ENCODE measurements at places on chromosomes 12 and 14. TPM values are rescaled to one million over a fixed set of nuclear protein-coding genes. Genes with fewer than 3 reads are reported as not detected.

Gene CD163L1
- 0.18 TPM for total RNA-seq

DNA sequence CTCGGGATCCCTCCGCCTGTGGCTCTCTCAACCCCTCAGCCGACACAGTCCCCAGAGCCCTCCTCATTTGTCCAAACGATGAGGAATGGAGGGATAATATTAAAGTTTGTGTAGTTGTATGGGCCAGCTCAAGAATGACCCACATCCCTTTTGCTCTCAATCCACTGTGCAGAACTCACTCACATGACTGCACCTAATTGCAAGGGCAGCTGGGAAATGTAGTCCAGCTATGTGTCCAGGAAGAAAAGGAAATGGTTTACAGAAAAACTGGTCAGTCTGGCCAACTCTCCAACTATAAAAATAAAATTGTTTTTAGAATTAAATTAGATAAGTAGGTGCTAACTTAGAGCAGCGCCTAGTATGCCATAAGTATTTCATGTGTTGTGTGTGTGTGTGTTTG, 66.6 kb downstream of the GALNT8 start:
- DNase-seq, result no peak

DNA sequence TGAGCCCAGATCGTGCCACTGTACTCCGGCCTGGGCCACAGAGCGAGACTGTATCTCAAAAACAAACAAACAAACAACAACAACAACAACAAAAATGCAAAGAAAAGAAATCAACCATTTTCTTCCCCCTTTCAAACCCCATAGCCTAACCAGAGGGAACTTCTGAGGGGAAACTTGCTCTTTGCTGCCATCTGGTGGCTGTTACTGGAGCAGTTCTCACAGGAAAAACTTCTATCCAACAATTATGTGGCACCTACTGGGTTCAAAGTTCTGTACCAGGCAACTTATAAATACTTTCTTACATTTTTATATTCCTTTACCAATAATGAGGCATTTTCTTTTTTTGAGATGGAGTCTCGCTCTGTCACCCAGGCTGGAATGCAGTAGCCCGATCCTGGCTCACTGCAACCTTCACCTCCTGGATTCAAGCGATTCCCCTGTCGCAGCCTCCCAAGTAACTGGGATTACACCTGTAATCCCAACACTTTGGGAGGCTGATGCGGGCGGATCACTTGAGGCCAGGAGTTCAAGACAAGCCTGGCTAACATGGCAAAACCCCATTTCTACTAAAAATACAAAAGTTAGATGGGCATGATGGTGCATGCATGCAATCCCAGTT, 50.9 kb upstream of the BICDL1 start:
- peak; percentile 70 for DNase-seq

- no peak for DNase-seq
Observed at GRCh38 chr12:94182986-94183707, 34.8 kb downstream of the PLXNC1 start.

DNA sequence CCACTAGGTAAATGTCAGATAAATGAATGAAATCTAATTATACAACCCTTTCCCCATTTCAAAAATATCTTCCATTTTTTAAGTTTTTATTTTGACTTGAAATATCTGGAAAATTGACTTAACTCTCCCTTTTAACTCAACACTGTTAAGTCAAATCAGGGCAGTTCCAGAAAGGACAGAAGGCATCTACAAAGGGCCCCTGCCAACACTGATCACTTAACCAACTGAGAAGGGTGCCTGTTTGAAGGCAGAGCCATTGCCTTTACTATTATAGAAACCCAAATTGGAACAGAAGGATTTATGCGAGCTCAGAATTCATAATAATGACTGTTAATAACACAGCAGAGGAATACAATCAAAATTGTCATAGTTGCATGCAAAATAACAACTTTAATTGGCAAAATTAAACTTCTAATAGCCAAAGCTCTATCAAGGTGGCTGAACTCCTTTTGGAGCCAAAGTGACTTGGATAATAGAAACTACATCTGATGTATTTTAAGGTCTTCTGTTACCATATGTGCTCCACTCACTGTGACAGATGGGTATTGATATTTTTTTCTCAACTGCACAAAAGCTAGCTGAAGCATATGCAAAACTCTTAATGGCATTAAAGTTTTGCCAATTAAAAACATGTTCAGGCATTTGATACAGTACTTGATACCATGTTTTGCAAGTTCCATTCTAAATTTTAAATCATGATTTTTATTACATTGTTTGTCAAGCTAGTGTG, 383.8 kb downstream of the NOVA1 start:
- no peak for DNase-seq

- no peak for DNase-seq
Observed at GRCh38 chr12:116226026-116226425, 51.5 kb downstream of the MED13L start.

Gene SOX5
- 3.1 TPM for total RNA-seq

DNA sequence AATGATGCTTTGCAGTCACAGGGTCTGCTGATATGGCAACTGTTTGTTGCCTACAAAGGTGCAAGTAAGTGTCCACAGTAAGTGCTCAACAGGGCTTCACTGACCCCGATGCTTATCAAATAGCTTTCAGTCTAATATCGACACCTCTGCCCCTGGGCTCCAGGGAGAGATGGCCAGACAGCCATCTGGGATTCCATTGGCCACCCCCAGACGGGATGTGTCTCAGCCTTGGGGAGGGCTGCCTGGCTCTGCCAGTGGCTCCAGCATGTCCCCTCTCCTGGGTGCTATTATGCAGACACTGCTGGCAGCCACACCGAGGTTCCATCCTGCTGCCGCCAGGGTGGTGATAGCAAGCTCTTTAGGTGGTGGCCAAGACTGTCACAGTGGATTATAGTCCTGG, 57.4 kb downstream of the DGLUCY start:
- no peak for DNase-seq

GRCh38 chr14:24362241-24362960, 5.6 kb upstream of the NFATC4 start:
- DNase-seq, result no peak

- no peak for DNase-seq
Observed at GRCh38 chr14:59532419-59532818, 44.2 kb downstream of the CCDC175 start.

- no peak for DNase-seq
Observed at GRCh38 chr12:119940897-119941296, 48.1 kb upstream of the BICDL1 start.

Gene SDSL
- 0.46 TPM for total RNA-seq

Gene KRT71
- not detected for total RNA-seq

Gene INSM2
- not detected for total RNA-seq

Gene SLC25A21
- 7.1 TPM for total RNA-seq

Gene MOAP1
- total RNA-seq, result 14.7 TPM

- no peak for DNase-seq
Observed at GRCh38 chr12:91926848-91927247, 218.8 kb downstream of the BTG1 start.

Gene KRT79
- not detected for total RNA-seq

DNA sequence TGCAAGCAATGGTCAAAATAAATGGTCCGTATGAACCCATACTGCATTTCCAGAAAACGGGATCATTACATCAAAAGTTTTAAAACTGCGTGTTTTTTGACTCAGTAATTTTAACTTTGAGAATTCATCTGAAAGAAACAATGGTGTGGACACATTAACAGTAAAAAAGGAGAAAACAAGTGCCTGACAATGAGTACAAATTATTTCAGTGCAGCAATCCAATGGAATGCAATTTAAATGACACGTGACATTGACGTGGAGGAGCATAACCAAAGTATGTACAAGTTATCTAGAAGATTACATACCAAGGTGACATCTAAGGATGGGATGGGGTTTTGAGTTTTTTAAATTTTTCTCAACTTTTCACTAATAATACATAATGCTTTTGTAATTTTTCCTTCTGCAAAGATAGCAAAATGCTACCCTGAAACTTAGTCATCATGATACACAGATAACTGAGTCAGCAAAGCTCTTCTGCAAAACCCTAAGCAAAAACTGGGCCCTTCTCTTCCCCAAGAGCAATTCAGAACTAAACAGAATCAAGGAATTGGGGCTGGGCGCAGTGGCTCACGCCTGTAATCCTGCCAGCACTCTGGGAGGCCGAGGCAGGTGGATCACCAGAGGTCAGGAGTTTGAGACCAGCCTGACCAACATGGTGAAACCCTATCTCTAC, 20.4 kb downstream of the HNRNPC start:
- no peak for DNase-seq

Gene KCNMB4
- total RNA-seq, result 16.2 TPM

DNA sequence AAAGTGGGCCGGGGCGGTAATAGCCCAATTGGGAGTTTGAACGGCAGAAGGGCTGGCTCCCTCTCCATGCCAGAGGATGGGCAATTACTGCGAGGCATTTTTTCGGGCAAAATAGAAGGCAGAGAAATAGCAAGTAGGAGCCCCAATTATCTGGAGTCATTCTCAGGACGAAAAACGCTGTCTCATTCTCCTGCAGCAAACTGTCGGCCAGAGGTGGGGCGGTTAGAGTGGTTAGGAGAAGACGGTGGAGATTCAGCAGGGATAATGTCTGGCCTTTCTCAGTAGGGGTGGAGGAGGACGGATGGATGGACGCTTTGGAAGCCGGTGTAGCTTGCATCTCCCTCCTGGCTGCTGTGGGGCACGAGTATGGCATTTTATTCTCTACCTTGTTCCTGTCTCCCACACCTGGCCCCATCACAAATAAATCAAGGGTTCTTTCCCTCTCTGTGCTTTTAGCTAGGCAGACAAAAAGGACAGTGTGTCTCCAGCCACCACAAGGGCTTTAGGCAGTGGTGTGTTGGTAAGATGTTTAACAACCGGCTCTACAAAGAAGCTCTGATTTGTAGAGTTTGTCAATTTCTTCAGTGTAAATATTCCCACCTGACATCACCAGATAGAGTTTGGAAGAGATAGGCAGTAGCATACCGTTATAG, 140.5 kb upstream of the LHX5 start:
- DNase-seq, result no peak

GRCh38 chr12:121096199-121096798, 36.4 kb upstream of the P2RX7 start:
- no peak for DNase-seq

DNA sequence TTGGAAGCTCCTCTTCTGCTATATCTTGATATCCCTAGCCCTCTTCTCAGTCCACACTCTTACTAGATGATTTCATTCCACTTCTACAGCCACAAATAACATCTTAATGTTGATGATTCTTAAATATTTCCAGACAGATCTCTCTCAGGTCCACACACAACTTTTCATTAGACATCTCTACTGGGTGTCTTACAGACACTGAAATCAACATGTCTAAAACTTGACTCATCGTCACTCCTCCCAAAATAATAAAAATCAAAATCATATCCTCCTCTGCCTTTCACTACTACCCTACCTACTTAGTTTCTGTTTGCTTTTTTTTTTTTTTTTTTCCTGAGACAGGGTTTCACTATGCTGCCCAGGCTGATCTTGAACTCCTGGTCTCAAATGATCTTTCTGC, 11.9 kb downstream of the PRDM4 start:
- no peak for DNase-seq

- DNase-seq, result no peak
Observed at GRCh38 chr14:75315144-75315543, 36.5 kb downstream of the FOS start.

GRCh38 chr12:51958542-51958941, 7.0 kb downstream of the ACVR1B start:
- no peak for DNase-seq

DNA sequence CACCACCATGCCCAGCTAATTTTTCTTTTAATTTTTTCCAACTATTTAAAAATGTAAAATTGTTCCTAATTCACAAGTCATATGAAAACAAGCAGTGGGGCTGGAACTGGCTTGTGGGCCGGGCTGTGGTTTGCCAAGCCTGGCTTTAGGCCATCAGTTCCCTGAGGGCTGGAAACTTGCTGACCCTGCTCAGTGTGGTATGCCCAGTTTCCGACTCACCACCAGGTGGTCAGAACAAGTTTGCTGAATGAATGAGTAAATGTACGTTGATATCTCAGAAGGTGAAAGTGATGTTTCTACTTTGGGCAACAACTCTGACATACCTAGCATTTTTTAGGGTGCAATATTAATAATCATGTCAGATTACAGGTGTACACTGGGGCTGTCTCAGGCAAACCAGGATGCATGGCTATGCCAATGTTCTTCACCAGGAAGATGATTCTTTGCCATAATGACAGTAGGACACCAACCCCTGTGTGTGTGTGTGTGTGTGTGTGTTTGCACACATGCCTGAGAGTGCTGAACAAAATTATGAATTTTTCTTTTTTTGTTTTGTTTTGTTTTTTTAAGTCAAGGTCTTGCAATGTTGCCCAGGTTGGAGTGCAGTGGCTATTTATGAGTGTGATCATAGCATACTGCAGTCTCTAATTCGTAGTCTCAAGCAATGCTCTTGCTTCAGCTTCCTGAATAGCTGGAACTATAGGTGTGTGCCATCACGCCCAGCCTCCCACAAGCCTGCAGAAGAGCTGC, 106.1 kb downstream of the PTPN11 start:
- peak; percentile 51 for DNase-seq

Gene SIRT4
- total RNA-seq, result 2.1 TPM

Gene E2F7
- 24.5 TPM for total RNA-seq

- DNase-seq, result no peak
Observed at GRCh38 chr14:54440037-54440436, 1.1 kb downstream of the CNIH1 start.

DNA sequence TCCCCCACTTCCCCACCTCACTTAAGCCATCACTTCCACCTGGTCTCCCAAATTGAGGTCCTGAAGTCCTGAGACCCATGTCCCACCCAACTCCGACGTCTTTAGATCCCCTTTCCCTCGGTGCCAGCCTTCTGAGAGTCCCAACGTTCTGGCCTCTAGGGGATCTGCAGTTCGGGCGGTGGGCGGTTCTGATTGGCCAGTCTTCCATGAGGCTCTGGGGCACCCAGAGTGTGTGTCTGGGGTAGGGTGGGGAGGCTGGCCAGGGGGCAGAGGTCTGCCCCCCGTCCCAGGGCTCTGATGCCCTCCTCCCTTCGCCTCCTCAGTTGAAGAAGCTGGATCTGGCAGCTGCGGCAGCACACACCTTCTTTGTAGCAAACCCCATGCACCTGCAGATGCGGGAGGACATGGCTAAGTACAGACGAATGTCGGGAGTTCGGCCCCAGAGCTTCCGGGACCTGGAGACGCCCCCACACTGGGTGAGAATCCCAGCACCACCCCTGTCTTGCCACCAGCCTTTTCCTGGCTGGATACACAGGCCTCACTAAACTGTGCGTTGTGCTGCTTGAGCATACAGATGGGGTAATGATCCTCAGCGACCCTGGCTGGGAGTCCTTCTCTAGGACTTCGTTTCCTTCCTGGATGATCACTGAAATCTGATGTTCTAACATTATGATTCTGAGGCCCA, 1.5 kb downstream of the P3H3 start:
- DNase-seq, result peak; percentile 78
